ENCODE measurements at places on chromosomes 12 and 14. TPM values are rescaled to one million over a fixed set of nuclear protein-coding genes. Genes with fewer than 3 reads are reported as not detected.

GRCh38 chr12:97899956-97900355 is 437.4 kb downstream of the RMST start:
- DNase-seq = no peak

GRCh38 chr12:104630230-104630670 is 173.5 kb downstream of the CHST11 start:
- no peak for DNase-seq

GRCh38 chr12:68686262-68686594 is 550 bp upstream of the NUP107 start:
- DNase-seq = no peak

- DNase-seq = no peak
Measured at GRCh38 chr12:127429551-127430285, 837.3 kb upstream of the TMEM132C start.

- DNase-seq = no peak
Measured at GRCh38 chr12:12427568-12427967, 70.7 kb downstream of the BORCS5 start.

- no peak for DNase-seq
Measured at GRCh38 chr14:70525691-70526090, 9.1 kb downstream of the ADAM20 start.

GRCh38 chr12:122021193-122021821 is 377 bp upstream of the BCL7A start:
- peak; percentile 37 for DNase-seq

- no peak for DNase-seq
Measured at GRCh38 chr14:69443296-69443805, 41.2 kb upstream of the PLEKHD1 start.

- no peak for DNase-seq
Measured at GRCh38 chr12:81221681-81222080, 143.8 kb downstream of the ACSS3 start.

DNA sequence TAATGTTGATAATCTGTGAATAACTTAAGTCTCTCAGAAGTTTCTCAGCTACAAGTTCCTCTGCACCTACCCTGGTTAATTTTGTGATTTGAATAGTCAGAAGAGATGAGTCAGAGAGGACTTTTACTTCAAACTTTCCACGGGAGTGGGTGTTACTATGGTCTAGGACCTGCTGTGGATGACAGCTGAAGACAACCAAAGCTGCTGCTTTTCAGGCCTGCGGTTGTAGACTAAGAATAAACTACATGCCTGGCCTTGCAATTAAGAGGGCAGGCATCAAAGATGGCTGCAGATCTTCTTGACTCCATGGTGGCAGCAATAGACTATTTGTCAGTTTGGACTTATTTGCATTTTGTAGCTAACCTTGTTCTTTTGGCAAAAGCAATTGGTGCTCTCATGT is 227.1 kb upstream of the KRR1 start:
- no peak for DNase-seq

DNA sequence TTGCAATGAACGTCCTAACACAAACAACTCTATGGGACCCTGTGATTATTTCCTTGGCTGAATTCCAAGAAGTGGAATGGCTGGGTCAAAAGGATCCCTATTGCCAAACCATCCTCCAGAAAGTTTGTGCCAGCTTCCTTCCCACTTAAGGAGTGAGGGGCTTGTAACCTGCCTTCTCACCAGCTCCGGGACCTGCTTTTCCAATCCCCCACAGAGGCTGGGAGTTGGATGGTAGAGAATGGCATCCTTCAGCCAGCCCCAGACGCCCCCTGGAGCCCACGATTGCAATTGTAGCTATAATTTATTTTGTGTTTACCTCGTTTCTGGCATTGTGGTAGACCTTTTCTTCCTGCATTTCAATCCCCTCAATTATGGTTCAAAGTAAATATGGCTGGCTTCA is 9.7 kb upstream of the ZDHHC22 start:
- DNase-seq = peak; percentile 32

GRCh38 chr12:32765906-32766305 is 10.2 kb upstream of the YARS2 start:
- no peak for DNase-seq

DNA sequence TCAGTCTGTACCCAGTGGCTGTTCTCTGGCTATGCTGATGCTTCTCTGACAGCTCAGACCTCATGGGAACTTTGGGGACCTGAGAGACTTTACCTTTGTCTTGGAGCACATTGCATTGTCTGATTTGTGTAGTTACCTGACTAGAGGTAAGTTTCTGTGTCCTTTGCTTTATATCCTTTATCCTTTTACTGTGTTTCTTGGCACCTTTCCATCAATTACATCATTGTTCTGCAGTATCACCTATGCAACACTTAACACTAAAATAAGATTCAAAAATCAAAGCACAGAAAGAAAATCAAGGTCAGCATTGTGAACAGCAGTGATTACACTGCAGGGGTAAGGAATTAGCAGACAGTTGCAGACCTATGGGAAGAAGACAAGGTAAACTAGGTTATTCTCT is 43.8 kb downstream of the SLC35F4 start:
- no peak for DNase-seq

GRCh38 chr12:115440438-115440837 is 756.5 kb upstream of the TBX3 start:
- DNase-seq = peak; percentile 16

- DNase-seq = no peak
Measured at GRCh38 chr12:15823360-15824128, 34.4 kb upstream of the EPS8 start.

DNA sequence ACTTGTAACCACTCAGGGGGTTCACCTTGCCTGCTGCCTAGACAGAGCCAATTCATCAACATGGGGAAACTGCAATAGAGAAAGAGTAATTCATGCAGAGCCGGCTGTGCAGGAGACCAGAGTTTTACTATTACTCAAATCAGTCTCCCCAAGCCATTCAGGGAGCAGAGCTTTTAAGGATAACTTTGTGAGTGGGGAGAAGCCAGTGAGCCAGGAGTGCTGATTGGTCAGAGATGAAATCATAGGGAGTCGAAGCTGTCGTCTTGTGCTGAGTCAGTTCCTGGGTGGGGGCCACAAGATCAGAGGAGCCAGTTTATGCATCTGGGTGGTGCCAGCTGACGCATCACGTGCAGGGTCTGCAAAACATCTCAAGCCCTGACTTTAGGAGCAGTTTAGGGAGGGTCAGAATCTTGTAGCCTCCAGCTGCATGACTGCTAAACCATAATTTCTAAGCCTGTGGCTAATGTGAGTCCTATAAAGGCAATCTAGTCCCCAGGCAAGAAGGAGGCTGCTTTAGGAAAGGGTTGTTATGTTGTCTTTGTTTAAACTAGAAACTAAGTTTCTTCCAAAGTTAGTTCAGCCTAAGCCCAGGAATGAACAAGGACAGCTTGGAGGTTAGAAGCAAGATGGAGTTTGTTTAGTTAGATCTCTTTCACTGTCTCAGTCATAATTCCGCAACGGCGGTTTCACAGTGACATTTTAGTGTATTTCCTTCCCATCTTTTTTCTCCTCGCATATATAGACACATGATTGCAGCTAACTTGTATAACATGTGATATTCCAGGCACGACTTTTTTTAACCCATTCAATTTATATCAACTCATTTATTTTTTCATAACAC is 68.9 kb upstream of the NCOR2 start:
- peak; percentile 47 for DNase-seq

- DNase-seq = no peak
Measured at GRCh38 chr14:100712490-100712889, 14.2 kb upstream of the DLK1 start.

Gene MIP
- polyA plus RNA-seq = not detected

Gene KCNK10
- not detected for polyA plus RNA-seq

Gene KRT80
- polyA plus RNA-seq = not detected

Gene SRSF5
- polyA plus RNA-seq = 422 TPM

Gene ZFHX2
- not detected for polyA plus RNA-seq

Gene EGLN3
- 6.7 TPM for polyA plus RNA-seq

Gene CHGA
- polyA plus RNA-seq = not detected

Gene FAM186B
- polyA plus RNA-seq = 0.20 TPM

Gene ANKRD52
- 16.7 TPM for polyA plus RNA-seq
